BJ (cell line): ENCODE measurements at places on chromosomes 6 and 20. TPM values are rescaled to one million over a fixed set of nuclear protein-coding genes. Genes with fewer than 3 reads are reported as not detected.

GRCh38 chr6:111205502-111205901 lies 118.2 kb downstream of the SLC16A10 start:
- no peak for DNase-seq

- DNase-seq: no peak
These were observed 4.5 kb downstream of the TP53INP2 start for GRCh38 chr20:34708621-34709043.

EYA2 gene
- polyA plus RNA-seq: 0.85 and 1.5 TPM in 2 replicates

PSORS1C2 gene
- polyA plus RNA-seq: not detected in 2 replicates

SLC22A2 gene
- not detected in 2 replicates for polyA plus RNA-seq
